ENCODE measurements at places on chromosomes 11 and 22. TPM values are rescaled to one million over a fixed set of nuclear protein-coding genes. Genes with fewer than 3 reads are reported as not detected.

DNA sequence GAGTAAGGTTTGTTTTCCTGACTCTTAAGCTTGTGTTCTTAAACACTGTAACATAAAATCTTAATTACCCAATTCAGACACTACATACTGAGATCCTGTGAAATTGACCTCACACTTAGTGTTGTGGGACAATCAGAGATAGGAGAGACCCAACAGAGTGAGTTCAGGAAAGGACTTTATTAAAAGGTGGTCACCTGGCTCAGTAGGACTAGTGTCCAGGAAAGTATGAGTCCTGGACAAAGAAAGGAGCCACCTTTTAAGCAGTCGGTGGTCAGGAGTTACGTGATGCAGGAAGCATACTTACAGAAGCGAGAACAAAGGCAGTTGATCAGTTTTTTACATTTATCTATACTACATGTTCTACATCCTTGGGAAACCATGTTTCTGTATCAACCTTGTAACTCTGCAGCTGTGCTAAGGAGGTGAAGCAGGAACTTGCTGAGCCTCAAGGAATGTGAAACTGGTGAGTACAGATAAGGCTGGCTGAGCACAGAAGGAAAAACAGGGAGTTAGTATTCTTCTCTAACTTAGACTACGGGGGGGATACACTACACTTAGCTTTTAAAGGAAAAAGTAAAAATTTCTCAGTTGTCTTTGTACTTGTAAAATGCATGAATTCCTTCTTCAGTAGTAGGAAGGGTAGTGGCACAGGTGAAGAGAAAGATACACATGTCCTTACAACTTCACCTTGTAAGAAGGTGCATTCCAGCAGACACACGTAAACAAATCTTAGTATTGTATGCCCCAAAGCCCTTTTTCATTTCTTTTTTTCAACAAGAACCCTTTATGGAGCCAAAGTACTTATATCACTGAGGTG is 15.1 kb downstream of the OR51E1 start:
- no peak for DNase-seq

DNA sequence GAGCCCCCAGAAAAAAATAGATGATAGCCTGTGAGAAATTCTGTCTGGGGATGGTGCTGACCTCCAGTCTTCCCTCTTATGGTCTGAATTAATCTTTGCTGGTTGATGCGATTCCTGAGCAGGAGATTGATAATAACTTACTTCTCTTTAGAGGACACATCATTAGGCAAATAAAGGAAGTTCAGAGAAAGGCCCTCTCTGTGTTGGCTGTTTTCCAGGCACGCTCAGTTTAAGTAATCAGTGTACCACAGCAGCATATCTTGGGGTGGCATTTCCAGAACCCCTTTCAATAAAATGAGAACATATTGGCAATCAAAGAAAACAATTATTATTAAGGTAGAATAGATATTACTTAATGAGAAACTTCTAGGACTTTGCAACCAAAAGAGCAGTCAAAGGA is 1129.3 kb upstream of the RAG2 start:
- no peak for DNase-seq

GRCh38 chr11:206002-206384 is 1.2 kb downstream of the BET1L start:
- DNase-seq, result no peak

Gene MOGAT2
- polyA plus RNA-seq, result not detected

All from naive thymus-derived CD4-positive, alpha-beta T cell (primary cell).